CD4-positive, CD25-positive, alpha-beta regulatory T cell (primary cell): ENCODE measurements at places on chromosomes 2 and 18. TPM values are rescaled to one million over a fixed set of nuclear protein-coding genes. Genes with fewer than 3 reads are reported as not detected.
A peak's percentile ranks its signal among the peaks of the same experiment; 100 is the strongest.

DNA sequence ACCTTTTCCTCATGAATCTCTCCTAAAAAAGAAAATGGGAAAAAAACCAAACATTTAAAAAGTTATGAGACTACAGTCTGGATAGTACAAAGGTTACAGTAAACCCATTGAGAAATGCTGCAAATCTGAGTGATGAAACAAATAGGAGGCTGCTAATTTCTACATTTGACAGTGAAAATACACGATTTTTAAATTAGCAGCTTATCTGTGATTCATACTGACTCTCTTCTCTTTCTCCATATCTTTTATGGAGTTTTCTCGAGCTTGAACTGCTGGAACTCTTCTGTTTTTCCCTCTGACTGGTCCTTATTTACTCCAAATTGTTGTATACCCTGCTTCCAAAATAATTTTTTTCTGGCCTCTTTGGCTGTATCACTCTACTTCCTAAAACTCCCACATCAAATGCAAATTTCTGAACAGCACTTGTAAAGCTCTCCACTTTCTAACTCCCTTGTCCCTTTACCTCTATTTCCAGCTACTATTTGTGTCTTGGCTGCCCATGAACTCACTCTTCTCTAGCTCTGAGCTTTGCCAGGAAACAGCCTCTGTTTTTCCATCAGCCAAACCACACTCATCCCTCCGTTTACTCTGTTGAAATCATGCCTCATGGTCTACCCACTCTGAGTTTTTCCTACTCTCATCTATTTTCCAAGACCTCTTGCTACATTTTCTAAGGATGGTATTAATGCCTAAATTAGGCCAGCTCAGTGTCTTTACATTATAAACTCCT is 73.7 kb downstream of the RBMS1 start:
- peaks cover 3% of the 10 kb centered on the region for H3K27me3 ChIP-seq
- no peak overlapping the region for H3K4me3 ChIP-seq
- no peaks in the 10 kb centered on the region for H3K36me3 ChIP-seq
- peaks cover 9% of the 10 kb centered on the region for H3K4me1 ChIP-seq

- no peak overlapping the region for H3K4me3 ChIP-seq
- peaks cover 15% of the 10 kb centered on the region for H3K4me1 ChIP-seq
- H3K27me3 ChIP-seq, result peaks cover 13% of the 10 kb centered on the region
- no peak overlapping the region for H3K27ac ChIP-seq
- H3K36me3 ChIP-seq, result no peaks in the 10 kb centered on the region
Observed at GRCh38 chr18:37570336-37570930, 4.8 kb upstream of the CELF4 start.

GRCh38 chr2:140359056-140359771 is 1579.0 kb upstream of the NXPH2 start:
- no peaks in the 10 kb centered on the region for H3K36me3 ChIP-seq
- H3K4me3 ChIP-seq, result no peak overlapping the region
- H3K27me3 ChIP-seq, result no peaks in the 10 kb centered on the region
- DNase-seq, result no peak
- H3K4me1 ChIP-seq, result no peaks in the 10 kb centered on the region
- no peak overlapping the region for H3K27ac ChIP-seq

DNA sequence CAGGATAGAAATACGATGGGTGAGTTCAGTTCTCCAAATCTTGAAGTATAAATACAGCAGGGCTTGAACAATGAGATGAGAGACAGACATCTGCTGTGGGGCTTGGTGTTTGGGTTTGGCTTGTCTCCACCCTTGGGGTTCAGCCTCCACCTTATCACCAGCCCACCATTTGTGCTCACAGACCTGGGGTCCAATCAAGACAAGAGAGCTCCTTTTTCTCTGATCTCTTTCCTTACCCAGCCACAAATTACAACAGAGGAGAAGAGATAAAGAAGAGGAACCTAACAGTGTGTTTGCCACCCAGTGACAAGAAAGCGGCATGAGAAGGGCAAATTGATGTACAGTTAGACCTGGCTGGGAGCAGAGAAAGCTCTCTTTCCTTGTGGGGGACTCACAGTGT is 204.5 kb upstream of the CXCR4 start:
- H3K4me1 ChIP-seq, result peaks cover 19% of the 10 kb centered on the region
- H3K27ac ChIP-seq, result no peak overlapping the region
- DNase-seq, result no peak
- H3K27me3 ChIP-seq, result no peaks in the 10 kb centered on the region
- no peaks in the 10 kb centered on the region for H3K36me3 ChIP-seq

GRCh38 chr18:28177828-28178635 is 1.1 kb upstream of the CDH2 start:
- H3K4me1 ChIP-seq, result no peaks in the 10 kb centered on the region
- no peak for DNase-seq
- no peaks in the 10 kb centered on the region for H3K36me3 ChIP-seq
- peaks cover 3% of the 10 kb centered on the region for H3K27me3 ChIP-seq
- H3K27ac ChIP-seq, result no peak overlapping the region
- H3K4me3 ChIP-seq, result no peak overlapping the region

GRCh38 chr2:182826496-182826895 is 39.9 kb downstream of the FRZB start:
- no peak for DNase-seq
- H3K4me3 ChIP-seq, result no peak overlapping the region
- no peaks in the 10 kb centered on the region for H3K4me1 ChIP-seq
- H3K27ac ChIP-seq, result no peak overlapping the region
- peaks cover 3% of the 10 kb centered on the region for H3K27me3 ChIP-seq
- H3K36me3 ChIP-seq, result no peaks in the 10 kb centered on the region

- H3K27ac ChIP-seq, result no peak overlapping the region
- peaks cover 26% of the 10 kb centered on the region for H3K4me1 ChIP-seq
Observed at GRCh38 chr2:203018181-203018580, 3.5 kb downstream of the NBEAL1 start.

DNA sequence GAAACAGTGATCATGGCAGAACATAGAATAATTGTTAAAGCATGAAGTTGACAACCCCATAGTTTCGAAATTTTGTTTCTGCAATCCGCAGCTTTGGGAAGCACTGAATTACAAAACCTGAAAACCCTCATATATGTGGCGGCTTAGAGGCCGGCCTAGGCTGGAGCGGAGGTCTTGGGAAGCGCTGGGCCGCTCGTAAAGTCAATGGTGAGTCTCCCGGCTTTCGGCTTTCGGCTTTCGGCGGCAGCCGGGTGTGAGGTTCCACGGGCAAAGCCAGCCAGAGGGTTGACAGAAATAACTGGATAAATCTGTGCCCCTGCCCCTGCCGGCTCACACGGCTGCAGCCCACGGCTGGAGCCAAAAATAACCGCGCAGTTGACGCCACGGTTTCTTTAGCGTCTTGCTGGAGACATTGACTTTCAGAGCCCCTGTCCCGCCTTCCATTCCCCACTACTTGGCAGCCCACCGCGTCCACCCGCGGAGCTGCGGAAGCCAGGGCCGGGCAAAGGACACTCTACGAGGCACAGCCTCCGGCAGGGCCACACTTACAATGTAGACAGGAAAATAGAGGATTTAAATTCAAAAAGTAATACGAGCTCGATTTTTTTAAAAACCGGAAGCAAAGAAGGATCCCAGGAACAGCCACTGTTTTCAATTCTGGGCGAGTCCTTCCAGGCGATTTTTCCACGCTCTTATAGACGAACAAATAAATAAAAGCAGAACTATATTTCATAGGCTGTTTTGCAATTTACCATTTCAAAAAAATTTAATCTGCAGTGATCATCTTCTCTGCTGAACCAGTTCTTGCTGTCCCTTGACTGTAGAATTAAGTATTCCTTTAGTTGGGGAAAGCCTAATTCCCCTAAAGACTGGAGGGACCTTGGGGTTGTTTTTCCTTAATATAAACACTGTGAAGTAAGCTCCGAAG is 28.3 kb upstream of the ATP6V1B1 start:
- no peak overlapping the region for H3K27ac ChIP-seq
- H3K27me3 ChIP-seq, result peaks cover 46% of the 10 kb centered on the region
- no peaks in the 10 kb centered on the region for H3K36me3 ChIP-seq
- DNase-seq, result no peak

GRCh38 chr2:12412898-12413305 is 303.8 kb upstream of the TRIB2 start:
- DNase-seq, result peak; percentile 70
- no peaks in the 10 kb centered on the region for H3K27me3 ChIP-seq
- peak overlapping the region; percentile 48 for H3K4me3 ChIP-seq
- H3K36me3 ChIP-seq, result no peaks in the 10 kb centered on the region
- no peak overlapping the region for H3K27ac ChIP-seq
- H3K4me1 ChIP-seq, result peaks cover 25% of the 10 kb centered on the region

GRCh38 chr2:9274701-9275343 is 68.2 kb downstream of the ASAP2 start:
- no peak for DNase-seq
- H3K27ac ChIP-seq, result no peak overlapping the region
- no peaks in the 10 kb centered on the region for H3K36me3 ChIP-seq
- no peak overlapping the region for H3K4me3 ChIP-seq

GRCh38 chr2:158505448-158505934 is 48.7 kb downstream of the PKP4 start:
- H3K27ac ChIP-seq, result no peak overlapping the region
- H3K4me3 ChIP-seq, result no peak overlapping the region
- H3K36me3 ChIP-seq, result no peaks in the 10 kb centered on the region

Gene RFTN2
- not detected for total RNA-seq

Gene DCDC2C
- not detected for total RNA-seq

Gene FRZB
- total RNA-seq, result not detected

Gene LYG1
- total RNA-seq, result 2.0 TPM

Gene PAPOLG
- 23.0 TPM for total RNA-seq

Gene PFN4
- not detected for total RNA-seq

Gene INHBB
- total RNA-seq, result not detected
